Keratinocyte (primary cell): ENCODE measurements at places on chromosomes 6 and 20.

DNA sequence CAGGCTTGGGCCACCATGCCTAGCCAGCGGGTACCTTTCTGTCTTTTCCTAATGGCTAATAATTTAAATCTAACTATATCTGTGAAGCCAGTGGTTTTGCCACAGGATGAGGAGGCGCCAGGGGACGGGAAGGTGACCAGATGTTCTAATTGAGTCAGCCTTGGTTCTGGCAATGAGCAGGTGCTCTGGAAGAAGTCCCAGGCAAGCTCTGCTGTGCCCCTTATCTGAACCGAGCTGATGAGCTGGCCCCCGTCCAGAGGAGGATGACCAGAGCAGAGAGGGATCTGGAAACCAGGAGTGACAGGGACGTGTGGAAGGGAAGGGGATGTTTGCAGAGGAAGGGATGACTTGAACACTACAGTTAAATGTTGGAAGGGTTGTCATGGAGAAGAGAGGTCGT, 46.7 kb downstream of the SLC35D3 start:
- DNase-seq: no peak

DNA sequence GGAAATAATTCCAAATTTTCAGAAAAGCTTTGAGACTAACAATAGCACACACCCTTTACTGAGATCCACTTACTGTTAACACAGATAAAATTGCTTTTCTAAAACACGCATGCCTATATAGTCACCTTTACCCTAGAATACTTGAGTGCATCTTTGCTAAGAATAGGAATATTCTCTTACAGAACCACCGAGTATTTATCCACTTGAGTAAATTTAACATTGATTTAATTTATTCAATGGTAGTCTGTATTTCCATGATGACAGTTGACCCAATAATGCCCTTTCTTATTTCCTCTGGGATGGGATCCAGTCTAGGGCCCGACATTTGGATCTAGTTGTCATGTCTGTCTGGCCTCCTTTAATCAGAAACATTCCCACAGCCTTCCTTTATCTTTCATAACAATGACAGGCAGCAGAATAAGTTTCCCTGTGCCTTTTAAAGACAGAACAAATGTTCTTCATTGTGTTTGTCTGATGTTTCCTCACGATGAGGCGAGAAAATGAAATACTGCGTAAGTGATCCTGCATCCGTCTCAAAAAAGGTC, 56.6 kb upstream of the ERVFRD-1 start:
- DNase-seq: no peak

DNA sequence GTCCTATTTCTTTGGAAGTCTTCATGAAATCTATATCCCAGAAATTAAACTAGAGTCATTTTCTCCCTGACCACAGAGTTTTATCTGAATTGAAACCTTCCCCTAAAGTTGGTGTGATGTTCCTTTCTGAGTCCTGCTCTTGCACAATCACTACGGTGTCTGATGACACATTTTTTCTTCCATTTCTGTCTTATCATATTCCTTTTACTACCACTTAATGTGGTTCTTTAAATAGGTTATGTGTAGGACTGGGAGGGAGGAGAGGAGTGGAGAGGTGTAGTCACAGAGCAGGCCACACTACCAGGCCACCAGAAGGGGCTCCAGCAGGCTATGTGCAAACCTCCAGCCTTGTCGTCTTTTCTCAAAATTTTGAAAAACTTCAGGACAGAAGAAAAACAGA, 39.7 kb upstream of the ATXN1 start:
- no peak for DNase-seq

DNA sequence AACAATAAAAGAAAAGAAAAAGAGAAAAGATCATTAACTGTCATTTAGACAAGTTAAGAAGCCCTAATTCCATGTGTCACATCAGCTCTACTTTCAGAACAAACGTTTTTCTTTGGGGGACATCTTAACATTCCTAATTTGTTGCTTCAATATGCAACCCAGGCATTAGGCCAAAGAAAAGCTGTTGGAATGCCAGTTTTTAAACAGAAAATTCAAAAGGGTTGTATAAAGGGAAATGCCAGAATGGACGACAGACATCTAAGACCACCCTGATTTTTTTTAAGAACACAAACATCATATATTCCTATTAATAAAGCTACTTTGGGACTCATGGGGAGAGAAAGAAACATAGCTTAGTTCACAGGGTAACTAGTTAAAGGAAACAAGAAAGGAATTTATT, 315.0 kb downstream of the GMDS start:
- no peak for DNase-seq

DNA sequence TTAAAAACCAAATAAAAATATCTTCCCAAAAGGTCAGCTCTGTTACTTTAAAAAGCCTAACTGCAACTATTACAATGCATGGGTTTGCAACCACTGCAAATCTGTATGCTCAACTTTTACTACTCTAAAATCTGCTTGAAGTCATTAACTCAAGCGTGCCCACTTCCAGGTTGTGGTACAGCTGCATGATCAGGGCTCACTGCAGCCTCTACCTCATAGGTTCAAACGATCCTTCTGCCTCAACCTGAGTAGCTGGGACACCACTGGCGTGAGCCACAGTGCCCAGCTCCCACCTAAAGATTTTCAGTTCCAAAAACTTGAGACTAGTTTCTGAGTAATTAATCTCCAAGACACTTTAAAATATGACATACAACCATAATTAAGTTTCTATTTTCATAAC, 8.2 kb downstream of the DIDO1 start:
- DNase-seq: no peak

DNA sequence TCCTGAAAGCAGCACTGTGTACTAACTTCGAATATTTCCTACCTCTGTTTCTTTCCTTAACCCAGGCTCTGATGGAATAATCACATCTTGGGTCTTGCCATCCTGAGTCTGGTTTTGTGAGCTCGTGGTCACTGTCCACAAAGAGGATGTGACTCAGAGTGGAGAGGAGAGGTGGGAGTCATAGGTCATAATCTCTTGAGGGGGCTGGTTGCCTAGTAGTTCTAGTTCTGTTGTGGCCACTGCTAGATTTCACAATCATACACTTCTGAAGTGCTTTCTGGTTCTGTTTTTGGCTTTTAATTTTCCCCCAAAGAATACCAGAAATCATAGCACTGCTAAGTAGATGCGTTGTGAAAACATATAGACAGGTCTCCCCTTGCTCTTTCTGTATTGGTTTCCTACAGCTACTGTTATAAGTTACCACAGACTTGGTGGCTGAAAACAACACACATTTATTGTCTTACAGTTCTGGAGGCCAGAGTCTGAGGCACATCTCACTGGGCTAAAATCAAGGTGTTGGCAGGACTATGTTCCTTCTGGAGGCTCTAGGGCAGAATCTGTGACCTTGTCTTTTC, 102.8 kb downstream of the NRSN1 start:
- DNase-seq: no peak

DNA sequence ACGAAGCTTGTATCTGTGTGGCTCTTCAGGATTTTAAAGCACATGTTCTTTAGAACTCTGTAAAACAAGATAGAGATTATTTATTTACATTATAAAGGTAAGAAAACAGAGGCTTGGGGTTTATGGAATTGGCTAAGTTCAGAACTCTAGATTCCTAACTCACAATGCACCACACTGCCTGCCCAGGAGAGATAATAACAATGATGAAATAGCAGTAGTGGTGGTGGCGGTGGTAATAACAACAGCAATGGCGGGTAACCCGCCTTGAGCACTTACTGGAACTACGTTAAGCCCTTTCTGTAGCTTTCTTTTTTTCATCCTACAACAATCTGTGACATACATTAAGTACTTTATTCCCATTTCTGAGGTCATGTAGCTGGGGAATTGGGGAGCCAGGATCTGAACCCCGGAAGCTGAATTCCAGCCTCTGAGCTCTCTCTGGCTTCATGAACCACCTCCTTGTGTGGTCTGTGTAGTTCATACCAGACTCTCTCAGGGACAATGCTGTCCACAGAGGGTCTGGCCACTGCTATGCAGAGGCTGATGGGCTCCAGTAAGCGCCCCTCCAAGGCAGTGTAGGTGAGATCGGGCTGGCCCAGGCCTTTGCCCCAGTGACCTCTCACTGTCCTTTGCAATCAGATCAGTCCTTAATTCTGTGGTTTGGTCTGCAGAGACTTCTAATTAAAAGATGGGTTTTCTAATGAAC, 260.9 kb downstream of the SLC24A3 start:
- DNase-seq: no peak

DNA sequence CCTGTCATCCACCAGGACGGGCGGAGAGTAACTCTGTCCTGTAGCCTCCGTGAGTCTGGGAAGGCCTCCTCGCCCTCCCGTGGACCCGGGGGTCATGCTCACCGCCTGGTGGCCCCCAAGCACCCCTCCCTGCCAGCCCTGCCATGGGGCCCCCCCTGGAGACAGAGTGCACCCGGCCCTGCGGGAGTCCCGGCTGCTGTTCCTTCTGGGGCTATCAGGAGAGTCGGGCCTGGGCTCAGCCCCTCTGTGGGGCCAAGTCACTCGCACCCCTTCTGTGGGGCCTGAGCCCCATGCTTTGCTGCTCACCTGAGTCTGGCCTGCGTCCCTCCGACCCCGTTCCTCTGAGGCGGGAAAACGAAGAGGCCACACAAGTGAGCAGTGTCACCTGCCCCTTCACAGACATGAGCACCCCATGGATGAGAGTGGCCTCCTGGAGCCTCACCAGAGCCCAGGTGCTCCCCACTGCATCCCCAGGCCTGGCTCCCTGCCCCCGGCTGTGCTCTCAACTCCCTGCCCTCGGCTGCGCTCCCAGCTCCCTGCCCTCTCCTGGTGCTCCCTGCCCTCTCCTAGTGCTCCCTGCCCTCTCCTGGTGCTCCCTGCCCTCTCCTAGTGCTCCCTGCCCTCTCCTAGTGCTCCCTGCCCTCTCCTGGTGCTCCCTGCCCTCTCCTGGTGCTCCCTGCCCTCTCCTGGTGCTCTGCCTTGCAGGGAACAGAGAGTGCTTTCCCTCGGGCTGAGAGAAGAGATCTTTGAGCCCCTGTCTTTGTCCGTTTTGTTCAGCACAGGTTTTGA, 4.6 kb upstream of the CHRNA4 start:
- DNase-seq: no peak

GRCh38 chr20:1651268-1652058, 6.1 kb downstream of the SIRPG start:
- DNase-seq: no peak

GRCh38 chr6:109073344-109074132, 21.1 kb downstream of the SESN1 start:
- DNase-seq: no peak

DNA sequence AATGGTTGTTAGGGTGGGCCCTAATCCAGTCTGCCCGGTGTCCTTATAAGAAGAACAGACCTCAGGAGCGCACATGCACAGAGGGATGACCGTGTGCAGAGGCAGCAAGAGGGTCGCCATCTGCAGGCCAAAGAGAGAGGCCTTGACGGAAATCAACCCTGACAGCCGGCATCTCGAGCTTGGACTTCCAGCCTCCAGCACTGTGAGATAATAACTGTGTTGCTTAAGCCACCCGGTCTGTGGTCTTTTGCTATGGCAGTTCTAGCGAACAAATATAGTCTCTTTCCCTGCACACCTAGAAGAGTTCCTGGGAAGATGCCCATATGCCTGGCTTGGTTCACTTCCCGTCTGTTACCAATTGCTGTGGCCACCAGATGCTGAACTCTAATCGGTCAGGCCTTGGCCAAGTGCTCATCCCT, 35.3 kb upstream of the PTGIS start:
- no peak for DNase-seq

DNA sequence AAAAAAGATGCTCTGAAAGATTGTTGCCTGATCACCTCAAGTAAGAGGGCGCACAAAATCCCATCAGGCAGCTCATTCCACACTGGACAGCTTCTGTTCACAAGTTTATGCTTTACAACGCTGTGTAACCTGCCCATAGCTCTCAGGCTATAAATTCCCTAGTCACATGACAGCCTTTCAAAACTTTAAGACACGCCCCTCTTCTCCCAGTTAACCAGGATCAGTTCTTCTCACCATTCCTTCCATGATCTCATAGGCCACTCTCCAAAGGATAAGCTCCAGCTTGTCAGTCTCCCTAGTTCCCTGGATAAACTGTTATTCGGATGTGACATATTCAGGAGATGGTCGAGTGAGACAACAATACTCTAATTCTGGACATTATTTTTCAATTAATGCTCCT, 15.0 kb downstream of the ADNP start:
- peak; percentile 46 for DNase-seq

- no peak for DNase-seq
Observed at GRCh38 chr6:409370-409972, 17.9 kb downstream of the IRF4 start.

- DNase-seq: no peak
Observed at GRCh38 chr6:167402195-167402686, 77.4 kb downstream of the TTLL2 start.

- no peak for DNase-seq
Observed at GRCh38 chr6:96562886-96563285, at the start of gene FHL5. Gene FHL5, plus strand, starts transcription at chr6:96563128. Its CDS starts 40,486 bp downstream, at chr6:96603614.

DNA sequence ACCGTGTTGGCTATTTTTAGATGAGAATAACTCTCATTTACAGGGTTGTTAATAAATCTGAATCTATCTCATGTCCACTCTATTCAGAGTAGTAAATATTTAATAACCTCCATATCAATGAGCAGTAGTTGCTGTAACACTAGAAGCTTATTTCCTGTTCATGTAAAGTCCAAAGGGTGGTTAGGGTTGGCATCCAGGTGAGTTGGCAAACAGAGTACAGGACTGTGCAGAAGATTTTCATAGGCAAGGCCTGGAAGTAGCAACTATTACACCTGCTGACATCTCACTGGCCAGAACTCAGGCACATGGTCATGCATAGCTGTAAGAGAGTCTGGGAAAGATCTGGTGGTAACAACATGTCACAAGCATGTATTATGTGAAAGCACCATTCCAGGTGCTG, 147.5 kb downstream of the PHF3 start:
- no peak for DNase-seq

GRCh38 chr6:38976051-38976450, 72.5 kb upstream of the GLP1R start:
- DNase-seq: no peak

- no peak for DNase-seq
Observed at GRCh38 chr6:64505312-64505711, 869.7 kb downstream of the PHF3 start.

DNA sequence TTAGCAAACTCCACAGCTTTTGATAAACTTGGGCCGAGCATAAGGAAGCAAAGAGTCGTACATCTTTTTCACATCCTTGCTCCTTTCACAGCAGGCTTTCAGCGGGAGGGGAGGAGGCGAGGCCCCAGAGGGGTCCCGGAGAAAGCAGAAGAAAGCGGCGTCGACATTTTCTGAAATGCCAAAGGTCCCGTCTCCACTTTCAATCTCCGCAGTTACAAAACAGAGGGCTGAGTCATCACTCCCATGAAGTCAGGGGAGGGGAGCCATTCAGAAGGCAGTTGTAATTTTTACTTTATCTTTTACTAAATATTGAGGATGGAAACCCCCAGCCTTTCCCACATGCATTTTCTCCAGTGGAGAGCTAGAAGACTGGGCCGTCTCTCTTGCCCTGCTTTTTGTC, 174.2 kb upstream of the THBS2 start:
- no peak for DNase-seq

GRCh38 chr6:33849500-33850075, 45.8 kb upstream of the MLN start:
- DNase-seq: no peak

DNA sequence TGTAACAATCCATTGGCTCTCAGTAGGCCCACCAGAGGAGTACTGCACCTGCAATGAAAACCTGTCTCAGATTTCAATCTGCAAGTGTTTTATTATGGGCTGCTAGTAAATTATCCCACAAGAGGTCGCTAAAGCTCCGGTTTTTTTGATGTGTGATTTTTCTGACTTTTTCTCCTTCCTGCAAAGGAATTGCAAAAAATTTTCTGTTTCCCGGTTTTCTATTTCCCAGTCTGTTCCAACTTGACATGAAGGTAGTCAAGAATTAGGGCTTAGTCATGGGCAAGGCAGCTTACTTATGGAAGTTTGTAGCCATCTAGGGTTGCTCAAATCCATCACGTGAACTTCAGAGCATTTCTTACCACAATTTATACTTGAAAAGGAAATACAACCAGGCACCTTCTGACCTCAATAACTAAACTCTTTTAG, 38.5 kb upstream of the AHI1 start:
- DNase-seq: peak; percentile 25
